ENCODE measurements at places on chromosomes 4 and X.

DNA sequence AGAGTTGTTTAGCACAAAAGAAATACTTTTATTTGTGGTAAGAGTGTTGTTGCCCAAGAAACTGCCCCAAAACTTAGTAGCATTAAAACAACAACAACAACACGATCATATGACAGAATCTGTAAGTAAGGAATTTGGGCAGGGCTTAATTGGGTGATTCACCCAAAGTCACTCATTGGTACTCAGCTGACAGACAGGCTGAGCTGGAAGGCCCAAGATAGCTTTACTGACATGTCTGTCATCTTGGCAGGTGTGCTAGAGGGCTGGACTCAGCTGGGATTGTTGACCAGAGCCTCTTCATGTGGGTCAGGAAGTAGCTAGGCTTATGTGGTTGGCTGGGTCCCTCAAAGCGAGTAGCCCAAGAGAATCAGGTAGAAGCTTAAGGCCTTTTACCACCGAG lies 52.3 kb downstream of the KIAA0232 start:
- no peak for DNase-seq

- DNase-seq, result no peak
These were observed 49.2 kb upstream of the SCRG1 start for GRCh38 chr4:173448103-173448502.

DNA sequence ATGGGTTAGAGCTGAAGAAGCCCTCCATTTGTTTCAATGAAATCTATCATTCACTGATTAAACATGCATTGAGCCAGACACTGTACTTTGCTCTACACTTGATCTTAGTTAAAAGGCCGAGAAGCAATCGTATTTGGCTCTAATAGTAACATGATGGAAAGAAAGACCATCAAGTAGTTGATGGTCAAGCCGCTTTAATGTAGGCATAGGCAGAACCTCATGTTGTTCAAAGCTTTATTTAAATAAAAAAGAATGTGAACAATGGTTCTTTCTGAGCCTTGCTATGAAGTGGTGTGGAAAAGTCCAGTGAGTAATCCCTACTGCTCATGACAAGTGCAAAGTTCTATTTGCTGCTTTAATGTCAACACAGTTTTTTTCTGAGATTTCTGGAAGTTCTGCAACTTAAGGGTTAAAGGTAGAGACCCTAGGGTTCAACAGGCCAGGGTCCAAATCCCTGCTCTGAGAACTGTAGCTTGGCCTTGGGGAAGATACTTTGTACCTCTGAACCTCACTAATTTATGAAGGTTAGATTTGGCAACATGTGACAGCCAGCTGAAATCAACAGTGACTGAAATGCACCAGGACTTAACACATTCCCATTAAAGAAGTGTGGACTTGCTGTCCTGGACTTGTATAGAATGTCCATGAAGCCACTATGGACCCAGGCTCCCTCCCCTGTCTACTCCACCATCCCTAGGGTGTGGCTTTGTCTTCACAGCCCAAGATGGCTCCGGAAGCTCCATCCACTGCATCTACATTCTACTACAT lies 17.9 kb upstream of the LAP3 start:
- no peak for DNase-seq

DNA sequence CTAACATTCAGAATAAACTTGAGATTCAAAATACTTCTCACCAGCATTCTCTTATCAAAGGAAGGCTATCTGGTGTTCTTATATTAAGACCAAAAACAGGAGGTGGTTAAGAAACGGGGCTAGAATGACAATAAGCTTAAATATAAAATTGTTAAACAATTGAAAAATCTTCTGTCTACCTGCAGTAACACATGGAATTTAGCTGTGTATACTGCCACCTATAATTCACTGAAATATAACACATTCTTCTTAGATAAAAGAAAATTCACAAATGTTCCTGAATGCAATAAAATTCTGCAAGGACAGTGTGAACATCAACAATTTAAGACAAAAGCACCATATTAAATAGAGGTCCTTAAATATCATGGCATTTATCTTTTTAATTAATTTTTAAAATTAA lies 11.5 kb upstream of the PCDH10 start:
- no peak for DNase-seq

DNA sequence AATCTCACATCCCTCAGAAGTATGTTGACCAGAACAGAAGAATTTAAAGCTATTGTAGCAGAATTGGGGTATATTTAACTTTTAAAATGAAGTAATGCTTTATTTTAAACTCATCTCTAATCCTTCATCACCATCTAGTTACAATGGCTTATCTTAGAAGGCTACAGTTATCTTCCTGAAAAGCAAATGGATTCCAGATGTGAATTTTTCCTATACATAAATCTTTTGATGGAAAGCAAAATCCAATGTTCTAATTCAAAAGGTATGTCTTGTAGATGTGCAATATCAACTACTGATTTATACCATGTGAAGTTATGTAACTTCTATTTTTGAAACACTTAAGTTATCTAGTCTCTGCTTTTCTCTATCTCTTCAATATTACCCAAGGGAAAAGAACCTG lies 47.6 kb downstream of the CCNG2 start:
- DNase-seq, result no peak

DNA sequence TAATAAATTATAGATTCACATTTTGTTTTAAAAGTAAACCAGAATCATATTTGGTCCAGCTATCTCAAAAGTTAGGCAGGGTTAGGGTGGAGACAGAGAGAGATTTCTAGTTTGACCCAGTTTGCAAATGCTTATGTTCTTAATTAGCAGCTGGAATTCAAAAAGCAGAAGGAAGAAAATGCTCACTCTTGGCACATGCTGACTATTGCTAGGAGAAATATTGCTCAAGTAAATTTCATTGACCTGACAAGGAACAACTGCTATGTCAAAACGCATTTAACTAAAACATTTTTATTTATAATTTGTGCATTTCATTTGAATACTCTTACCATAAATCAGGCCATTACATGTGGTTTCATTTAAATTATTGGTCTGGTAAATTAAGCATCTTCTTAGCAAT lies 131.8 kb downstream of the GLRA3 start:
- no peak for DNase-seq

DNA sequence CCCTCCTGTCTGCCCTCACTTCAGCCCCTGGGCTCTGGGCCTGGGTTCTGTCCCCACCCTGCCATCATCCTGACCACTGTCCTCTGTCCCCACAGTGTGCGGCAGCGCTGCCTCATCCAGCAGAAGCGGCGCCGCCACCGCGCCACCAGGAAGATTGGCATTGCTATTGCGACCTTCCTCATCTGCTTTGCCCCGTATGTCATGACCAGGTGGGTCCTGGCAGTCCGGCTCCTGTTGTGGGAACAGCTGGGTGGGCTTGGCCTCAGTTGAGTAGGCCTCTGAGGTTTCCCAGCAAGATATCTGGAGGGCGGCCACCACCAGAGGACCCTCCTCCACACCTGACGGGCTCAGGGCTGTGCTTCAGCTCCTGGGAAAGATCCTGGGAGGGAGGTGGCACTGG lies 2.2 kb downstream of the GPR78 start:
- no peak for DNase-seq

DNA sequence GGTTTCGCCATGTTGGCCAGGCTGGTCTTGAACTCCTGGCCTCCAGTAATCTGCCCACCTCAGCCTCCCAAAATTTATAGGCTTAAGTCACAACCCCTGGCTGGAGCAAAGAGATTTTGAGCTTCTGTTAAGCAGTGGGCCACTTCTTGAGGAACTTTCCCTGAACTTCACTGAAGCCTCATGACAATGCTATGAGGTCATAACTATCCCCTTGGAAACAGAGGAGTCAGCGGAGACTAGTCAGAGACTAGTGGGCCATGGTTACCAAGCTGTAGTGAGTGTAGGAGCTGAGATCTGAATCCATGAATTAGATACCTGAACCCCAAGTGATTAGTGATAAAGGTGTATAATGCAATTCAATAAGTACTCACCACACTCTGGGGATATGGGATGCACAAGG lies 145.1 kb upstream of the MSX1 start:
- DNase-seq, result no peak

DNA sequence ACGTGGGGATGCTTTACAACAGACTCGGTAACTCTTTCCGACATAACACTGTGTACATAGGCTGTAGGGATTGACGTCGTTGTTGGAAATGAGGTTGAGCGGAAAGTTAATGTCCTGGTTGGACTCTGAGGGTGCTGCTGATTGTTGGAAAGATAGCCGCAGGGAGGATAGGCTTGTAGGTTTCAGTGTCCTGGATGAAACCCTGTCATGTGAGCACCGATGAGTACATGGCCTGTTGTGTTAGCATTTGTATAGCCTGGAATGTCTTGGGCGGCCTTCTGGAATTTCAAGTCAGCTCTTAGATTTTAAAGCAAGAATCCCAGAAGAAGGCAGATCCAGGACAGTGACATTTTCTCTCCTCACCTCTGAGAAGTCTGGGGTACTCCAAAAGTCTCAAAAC lies 63.3 kb downstream of the TBC1D14 start:
- DNase-seq, result no peak

DNA sequence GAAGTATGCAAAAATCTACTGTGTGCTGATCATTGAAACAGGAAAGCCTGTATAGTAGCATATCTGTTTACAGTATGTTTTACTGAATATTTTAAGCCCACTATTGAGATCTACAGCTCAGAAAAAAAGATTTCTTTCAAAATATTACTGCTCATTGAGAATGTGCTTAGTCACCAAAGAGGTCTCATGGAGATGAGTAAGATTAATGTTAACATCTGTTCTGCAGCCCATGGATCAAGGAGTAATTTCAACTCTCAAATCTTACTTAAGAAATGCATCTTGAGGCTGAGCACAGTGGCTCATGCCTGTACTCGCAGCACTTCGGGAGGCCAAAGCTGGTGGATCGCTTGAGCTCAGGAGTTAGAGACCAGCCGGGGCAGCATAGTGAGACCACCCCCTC lies 3.3 kb downstream of the RNF4 start:
- no peak for DNase-seq

GRCh38 chr4:122562449-122562848 lies 58.4 kb downstream of the IL21 start:
- no peak for DNase-seq

- no peak for DNase-seq
These were observed 6.9 kb downstream of the UBA1 start for GRCh38 chrX:47200385-47201150.

- no peak for DNase-seq
These were observed 16.0 kb downstream of the NBDY start for GRCh38 chrX:56744996-56745395.

GRCh38 chr4:25301471-25301870 lies 11.1 kb upstream of the ZCCHC4 start:
- DNase-seq, result no peak

DNA sequence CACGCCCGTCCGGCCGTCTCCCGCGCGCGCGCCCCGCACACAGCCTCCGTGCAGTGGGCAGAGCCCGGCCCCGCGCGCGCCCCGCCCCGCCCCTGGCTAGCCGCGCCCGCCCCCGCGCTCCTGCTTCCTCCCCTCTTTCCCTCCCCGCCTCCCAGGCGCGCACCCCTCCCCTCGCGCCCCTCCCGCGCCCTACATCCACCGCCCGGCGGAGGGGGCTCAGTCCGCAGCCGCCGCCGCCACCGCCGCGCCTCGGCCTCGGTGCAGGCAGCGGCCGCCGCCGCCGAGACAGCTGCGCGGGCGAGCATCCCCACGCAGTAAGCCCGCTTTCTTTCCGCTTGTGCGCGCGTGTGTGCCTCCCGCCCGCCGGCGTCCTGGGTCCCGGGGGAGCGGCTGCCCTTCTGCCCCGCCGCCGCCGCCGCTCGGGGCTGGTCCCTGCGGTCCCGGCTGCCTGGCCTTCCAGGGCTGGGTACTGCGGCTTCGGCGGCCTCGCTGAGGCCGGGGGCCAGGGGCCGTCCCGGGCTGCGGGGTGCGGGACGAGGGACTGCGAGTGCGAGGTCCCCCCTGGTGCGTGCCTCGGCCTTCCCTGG lies at the start of gene FHL1:
Gene FHL1, plus strand, starts transcription at position 219 of the 587 bp plus-strand sequence.
- peak; percentile 36 for DNase-seq

DNA sequence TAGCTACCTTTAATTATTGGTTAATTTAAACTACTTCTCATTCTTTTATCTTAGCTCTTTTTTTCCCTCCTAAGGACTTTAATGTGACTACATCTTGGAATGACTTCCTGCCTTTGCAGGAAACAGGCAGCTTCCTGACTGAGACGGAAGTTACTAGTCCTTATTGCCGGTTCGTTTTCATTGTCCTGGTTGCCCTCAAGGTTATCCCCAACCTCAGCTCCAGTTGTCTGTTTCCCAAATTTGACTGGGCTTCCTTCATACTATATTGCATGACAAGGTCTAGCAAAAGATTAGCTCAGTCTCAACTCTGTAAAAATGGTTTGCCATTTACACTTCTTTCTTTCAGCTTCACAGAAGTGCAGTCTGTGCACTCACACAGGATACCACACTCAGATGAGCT lies 109.9 kb upstream of the DDX53 start:
- no peak for DNase-seq

- DNase-seq, result peak; percentile 15
These were observed at the start of gene NPFFR2 for GRCh38 chr4:72031868-72032608. Gene NPFFR2, plus strand, starts transcription at chr4:72032000. Its CDS starts 96,592 bp downstream, at chr4:72128592.

GRCh38 chr4:31530555-31530954 lies 810.4 kb downstream of the PCDH7 start:
- no peak for DNase-seq

GRCh38 chr4:4225915-4226605 lies 669 bp downstream of the OTOP1 start:
- DNase-seq, result no peak

- DNase-seq, result no peak
These were observed 19.5 kb downstream of the SMPX start for GRCh38 chrX:21738210-21738949.

- DNase-seq, result no peak
These were observed 161.1 kb downstream of the TECRL start for GRCh38 chr4:64248186-64248585.

- no peak for DNase-seq
These were observed 20.2 kb upstream of the CTSO start for GRCh38 chr4:155973639-155974475.

DNA sequence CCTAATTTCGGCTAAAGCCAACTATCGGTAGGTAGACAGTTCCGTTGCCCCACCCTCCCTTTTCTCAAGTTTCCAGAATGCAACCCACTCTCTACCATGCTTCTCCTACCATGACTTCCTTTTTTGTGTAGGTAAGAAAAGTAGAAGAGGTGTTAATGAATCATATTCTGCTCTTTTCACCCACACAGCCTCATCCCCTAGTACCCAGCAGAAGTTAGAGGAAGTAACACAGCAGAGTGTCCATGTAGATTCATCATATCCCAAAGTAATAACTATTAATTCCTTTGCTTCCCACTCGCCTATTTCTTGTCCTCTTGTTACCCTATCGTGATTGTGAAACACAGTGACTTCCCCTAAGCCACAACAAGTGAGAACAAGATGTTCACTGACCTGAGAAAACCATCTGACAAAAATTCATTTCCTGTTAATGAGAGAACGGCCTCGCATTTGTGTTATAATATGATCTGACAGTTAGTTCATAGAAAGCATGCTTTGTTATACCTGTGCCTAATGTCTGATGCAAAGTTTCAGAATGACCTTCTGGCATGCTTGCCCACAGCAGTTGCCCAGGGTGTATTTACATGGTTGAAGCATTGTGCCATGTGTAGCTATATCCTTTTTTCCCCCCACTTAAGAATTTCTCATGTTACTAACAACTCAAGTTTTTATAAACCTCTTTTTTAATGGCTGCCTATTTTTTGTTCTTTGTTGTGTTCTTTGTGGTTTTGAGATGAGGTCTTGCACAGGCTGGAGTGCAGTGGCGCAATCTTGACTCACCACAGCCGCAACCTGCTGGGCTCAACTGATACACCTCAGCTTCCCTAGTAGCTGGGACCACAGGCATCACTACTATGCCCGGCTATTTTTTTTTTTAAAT lies 185.6 kb downstream of the RAP1GDS1 start:
- no peak for DNase-seq
